K562 (cell line): ENCODE measurements at places on chromosomes 13 and 19. TPM values are rescaled to one million over a fixed set of nuclear protein-coding genes. Genes with fewer than 3 reads are reported as not detected.

GRCh38 chr19:3320853-3321252 lies 45.5 kb upstream of the NFIC start:
- no peaks in the 10 kb centered on the region; the same call in 2 of the 3 replicates for H3K4me1 ChIP-seq
- no peak overlapping the region for H3K4me3 ChIP-seq
- DNase-seq, result no peak
- H3K27me3 ChIP-seq, result no peaks in the 10 kb centered on the region
- no peaks in the 10 kb centered on the region for H3K36me3 ChIP-seq

DNA sequence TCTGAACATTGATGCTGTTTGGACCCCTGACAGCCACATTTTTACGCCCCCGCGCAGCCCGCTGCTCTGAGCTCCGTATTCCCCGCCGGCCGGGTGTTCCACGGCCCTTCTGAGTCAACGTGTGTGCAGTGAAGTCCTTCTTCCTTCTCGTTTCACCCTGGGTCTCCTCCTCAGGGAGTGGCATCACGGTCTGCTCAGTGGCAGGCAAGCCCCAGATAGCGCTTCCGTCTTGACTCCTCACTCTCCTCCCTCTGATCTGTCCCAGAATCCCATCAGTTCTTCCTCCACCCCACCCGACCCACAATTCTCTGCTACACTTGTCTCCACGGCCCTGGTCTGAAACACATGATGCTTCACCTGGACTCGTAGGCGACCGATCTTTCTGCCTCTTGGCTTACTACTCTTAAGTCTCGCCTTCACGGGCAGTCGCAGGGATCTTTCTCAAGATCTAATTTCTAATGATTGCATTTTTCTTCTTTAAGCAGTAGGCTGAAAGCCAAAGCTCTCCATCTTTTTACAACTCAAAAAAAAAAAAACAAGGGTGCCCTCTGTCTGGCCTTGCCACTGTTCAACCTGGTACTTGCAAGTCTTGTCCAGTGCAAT lies 33.9 kb downstream of the CCNE1 start:
- H3K27me3 ChIP-seq, result peaks cover 19% of the 10 kb centered on the region
- peaks cover 24% of the 10 kb centered on the region for H3K4me1 ChIP-seq
- no peaks in the 10 kb centered on the region for H3K36me3 ChIP-seq
- DNase-seq, result peak; percentile 29

The RAB20 gene
- 7.9 and 8.1 TPM in 2 replicates for total RNA-seq

DNA sequence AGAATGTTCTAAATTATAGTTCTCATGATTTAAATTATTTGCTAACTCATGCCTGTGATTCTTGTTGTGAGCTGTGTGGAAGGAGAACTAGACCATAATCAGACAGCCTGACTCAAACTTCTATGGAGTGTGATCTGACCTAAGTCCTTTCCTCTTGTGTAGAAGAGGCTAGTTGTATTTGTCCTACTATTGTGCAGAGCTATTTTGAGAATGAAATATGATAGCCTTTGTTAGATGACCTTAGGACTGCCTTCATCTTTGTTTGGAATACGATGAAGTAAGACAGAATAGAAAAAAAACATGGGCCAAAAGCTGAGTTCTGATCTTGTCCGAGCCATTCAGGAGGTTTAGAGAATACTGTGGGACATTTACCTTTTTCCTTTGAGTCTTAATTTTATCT lies 119.4 kb downstream of the STOML3 start:
- DNase-seq, result no peak
- H3K4me3 ChIP-seq, result no peak overlapping the region
- no peaks in the 10 kb centered on the region for H3K36me3 ChIP-seq
- H3K27me3 ChIP-seq, result no peaks in the 10 kb centered on the region
- H3K27ac ChIP-seq, result no peak overlapping the region
- H3K4me1 ChIP-seq, result no peaks in the 10 kb centered on the region

The UBL3 gene
- total RNA-seq, result 2.1 and 2.4 TPM in 2 replicates

DNA sequence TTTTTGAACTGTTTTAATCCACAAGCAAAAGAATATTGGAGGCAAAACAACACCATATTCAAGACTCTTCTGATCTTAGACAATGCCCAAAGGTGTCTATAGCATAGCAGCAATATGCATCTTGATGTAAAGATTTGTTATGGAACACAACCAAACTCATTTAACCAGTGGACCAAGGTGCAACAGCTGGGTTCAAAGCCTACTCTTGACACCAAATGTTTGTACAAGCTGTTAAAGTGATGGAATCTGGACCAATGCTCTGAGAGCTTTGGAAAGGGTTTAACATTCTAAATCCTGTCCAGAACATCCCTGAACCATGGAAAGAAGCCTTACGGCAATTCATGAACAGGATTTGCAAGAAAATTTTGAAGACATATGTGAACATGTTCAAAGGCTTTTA lies 520.0 kb downstream of the GPC6 start:
- H3K27me3 ChIP-seq, result no peaks in the 10 kb centered on the region
- H3K27ac ChIP-seq, result no peak overlapping the region
- DNase-seq, result no peak
- H3K36me3 ChIP-seq, result no peaks in the 10 kb centered on the region
- H3K4me3 ChIP-seq, result no peak overlapping the region

- peaks cover 48% of the 10 kb centered on the region for H3K4me1 ChIP-seq
- no peak overlapping the region for H3K27ac ChIP-seq
- H3K27me3 ChIP-seq, result no peaks in the 10 kb centered on the region; the same call in 2 of the 3 replicates
These were observed 16.0 kb upstream of the CNFN start for GRCh38 chr19:42406111-42406510.

The MBD3L2 gene
- total RNA-seq, result not detected in 2 replicates

The CELF5 gene
- 0.29 and 0.49 TPM in 2 replicates for total RNA-seq

GRCh38 chr19:4909156-4909896 lies at the start of gene UHRF1:
TSS of gene UHRF1 (plus strand) at chr19:4909501. CDS start at chr19:4910886, 1,385 bp downstream.
- peak within 1 kb of the TSS; percentile 93 for H3K4me3 ChIP-seq
- no peaks in the 10 kb centered on the region for H3K27me3 ChIP-seq
- H3K27ac ChIP-seq, result peak within 1 kb of the TSS; percentile 87
- peaks cover 37% of the 10 kb centered on the region for H3K36me3 ChIP-seq

The WDR87 gene
- not detected in 2 replicates for total RNA-seq

GRCh38 chr13:73872397-73872796 lies 261.8 kb downstream of the KLF12 start:
- H3K27me3 ChIP-seq, result no peaks in the 10 kb centered on the region
- H3K36me3 ChIP-seq, result no peaks in the 10 kb centered on the region
- H3K4me3 ChIP-seq, result no peak overlapping the region
- no peaks in the 10 kb centered on the region for H3K4me1 ChIP-seq
- H3K27ac ChIP-seq, result no peak overlapping the region

The APOE gene
- total RNA-seq, result 88.7 and 92.0 TPM in 2 replicates

GRCh38 chr19:38134540-38135149 lies 89.4 kb downstream of the DPF1 start:
- H3K4me3 ChIP-seq, result no peak overlapping the region
- H3K36me3 ChIP-seq, result no peaks in the 10 kb centered on the region
- DNase-seq, result peak; percentile 77
- peaks cover 15% of the 10 kb centered on the region; the same call in 2 of the 3 replicates for H3K4me1 ChIP-seq

The PLIN4 gene
- total RNA-seq, result 0.09 TPM in 2 replicates

DNA sequence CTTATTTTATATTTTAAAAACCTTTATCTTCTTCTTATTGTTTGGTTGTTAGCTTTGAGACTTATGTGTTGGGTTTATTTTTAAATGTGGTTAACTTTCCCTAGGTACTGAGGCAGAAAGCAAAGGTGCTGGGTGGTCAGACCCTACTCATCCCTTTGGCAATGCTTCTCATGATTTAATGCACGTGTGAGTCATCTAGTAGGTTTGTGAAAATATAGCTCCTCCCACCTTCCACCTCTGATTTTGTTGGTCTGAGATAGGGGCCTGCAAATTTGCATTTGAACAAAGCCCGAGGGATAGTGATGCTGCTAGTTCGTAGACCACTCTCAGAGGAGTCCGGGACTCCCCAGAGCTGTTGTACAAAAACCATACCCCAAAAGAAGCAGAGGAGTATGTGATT lies 771.3 kb upstream of the ARGLU1 start:
- H3K27ac ChIP-seq, result no peak overlapping the region
- DNase-seq, result no peak
- H3K36me3 ChIP-seq, result no peaks in the 10 kb centered on the region
- H3K4me1 ChIP-seq, result no peaks in the 10 kb centered on the region

GRCh38 chr13:66347486-66348117 lies 882.5 kb downstream of the PCDH9 start:
- no peak for DNase-seq
- H3K27ac ChIP-seq, result no peak overlapping the region
- H3K36me3 ChIP-seq, result no peaks in the 10 kb centered on the region

DNA sequence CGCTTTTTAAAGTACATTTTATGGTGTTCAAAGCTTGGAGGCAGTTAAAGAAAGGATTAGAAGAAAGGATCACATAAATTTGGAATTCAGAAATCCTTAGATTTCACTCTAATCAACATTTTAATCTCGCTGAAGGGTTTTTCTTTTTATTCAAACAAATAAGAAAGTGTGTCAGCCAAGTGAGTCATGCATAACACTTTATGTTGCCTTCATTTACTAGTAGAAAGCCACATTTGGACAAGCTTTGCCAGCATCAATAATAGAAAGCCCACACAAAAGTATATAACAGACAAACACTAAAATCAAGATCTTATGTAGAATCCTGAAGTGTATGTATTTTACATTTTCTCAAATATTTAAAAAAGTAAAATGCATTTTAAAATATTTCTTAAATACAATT lies 154.9 kb upstream of the TRPC4 start:
- H3K4me1 ChIP-seq, result no peaks in the 10 kb centered on the region
- no peaks in the 10 kb centered on the region for H3K27me3 ChIP-seq
- H3K36me3 ChIP-seq, result no peaks in the 10 kb centered on the region
- H3K27ac ChIP-seq, result no peak overlapping the region
- no peak for DNase-seq
